ENCODE measurements at places on chromosomes 3 and 15.

DNA sequence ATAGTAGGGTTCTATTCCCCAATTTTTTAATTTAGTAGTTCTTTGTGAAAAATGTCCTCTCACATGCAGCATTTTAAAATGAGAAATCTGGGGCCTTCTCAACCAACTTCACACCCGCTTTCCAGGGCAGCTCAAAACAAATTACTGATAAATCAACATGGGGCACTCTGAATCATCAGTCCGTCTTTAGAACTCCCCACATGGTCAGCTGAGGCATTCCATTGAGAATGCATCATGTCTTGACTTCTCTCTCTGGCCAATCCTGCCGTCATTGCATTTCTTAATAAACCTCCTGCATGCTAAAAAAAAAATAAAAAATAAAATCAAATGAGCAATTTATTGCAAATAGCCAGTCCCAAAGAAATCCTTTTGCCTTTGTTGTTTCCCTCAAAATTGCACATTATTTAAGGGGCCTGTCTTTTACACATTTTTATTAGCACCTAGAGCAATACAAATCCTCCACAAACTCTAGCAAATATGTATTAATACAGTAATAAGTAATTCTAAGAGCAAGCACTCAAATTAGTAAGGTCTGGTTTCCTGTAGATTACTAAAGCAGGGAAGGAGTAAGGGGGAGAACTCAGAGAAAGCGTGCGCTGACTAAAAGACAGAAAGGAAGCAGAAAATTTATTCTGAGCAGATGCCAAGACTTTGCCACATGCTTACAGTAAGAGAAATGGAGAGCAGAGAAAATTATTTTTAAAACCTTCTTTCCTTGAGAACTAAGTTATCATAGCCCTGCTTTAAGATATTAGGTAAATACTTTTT, 175.7 kb downstream of the TNIK start:
- no peak overlapping the region for H3K4me3 ChIP-seq
- H3K27me3 ChIP-seq = no peaks in the 10 kb centered on the region
- peaks cover 40% of the 10 kb centered on the region for H3K4me1 ChIP-seq
- DNase-seq = no peak
- no peaks in the 10 kb centered on the region for H3K36me3 ChIP-seq

DNA sequence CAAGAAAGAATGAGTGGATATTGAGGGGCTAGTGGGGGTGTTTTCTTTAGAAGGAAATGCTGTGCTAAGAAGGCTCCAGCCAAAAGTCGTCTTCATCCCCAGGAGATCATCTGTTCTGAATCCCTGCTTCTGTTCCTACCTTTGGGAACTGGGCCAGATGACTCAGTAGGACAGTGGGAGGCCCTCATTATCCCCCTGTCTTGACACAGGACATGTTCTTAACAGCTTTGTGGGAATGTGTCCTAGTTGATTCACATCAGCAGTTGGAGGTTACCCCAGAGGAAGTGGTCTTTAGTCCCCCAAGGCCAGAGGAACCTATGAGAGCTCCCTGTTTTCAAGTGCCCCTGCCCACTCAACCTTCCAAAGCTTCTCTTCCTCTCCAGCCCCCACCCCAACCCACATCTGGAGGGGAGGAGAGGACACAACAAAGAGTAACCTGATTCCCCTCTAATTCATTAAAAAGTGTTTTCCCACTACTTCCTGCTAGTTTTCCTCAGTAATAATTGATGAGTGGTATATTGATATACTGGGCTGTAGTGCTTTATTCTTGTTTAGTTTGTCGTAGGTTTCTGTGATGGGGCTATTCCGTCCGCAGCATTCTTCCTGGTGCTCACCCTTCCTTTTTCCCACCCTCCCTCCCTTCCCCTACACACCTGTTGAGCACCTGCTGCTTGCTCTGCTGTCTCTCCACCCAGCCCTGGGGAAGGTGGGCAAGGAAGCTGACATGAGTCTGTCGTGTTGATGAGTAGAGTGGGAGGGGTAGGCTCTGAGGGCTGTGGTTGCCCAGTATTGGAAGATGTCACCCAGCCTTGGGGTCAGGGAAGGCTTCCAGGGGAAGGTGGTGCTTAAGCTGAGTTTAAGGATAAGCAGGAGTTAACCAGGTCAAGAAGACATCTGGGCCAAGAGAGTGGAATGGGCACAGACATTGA, 9.3 kb downstream of the PXYLP1 start:
- no peaks in the 10 kb centered on the region for H3K36me3 ChIP-seq
- no peaks in the 10 kb centered on the region for H3K27me3 ChIP-seq
- peaks cover 45% of the 10 kb centered on the region for H3K4me1 ChIP-seq
- no peak overlapping the region for H3K27ac ChIP-seq
- no peak for DNase-seq

DNA sequence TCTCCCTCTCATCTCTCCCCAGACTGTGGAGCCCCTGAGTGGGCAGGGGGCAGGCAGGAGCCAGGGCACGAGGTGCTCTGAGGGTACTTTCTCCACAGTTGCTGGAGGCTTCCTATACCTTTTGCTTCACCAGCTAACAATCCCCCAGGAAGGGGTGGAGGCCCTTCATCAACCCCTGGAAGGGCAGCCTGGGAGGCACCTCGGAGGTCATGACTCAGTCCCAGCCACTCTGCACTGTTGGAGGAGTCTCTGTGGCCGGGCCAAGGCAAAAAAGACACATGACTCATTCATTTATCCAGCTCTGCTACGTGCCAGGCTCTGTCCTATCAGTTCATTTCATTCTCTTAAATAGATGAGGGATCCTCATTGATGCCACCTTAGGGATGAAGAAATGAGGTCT, 15.6 kb upstream of the KY start:
- H3K27me3 ChIP-seq = no peaks in the 10 kb centered on the region
- DNase-seq = no peak

DNA sequence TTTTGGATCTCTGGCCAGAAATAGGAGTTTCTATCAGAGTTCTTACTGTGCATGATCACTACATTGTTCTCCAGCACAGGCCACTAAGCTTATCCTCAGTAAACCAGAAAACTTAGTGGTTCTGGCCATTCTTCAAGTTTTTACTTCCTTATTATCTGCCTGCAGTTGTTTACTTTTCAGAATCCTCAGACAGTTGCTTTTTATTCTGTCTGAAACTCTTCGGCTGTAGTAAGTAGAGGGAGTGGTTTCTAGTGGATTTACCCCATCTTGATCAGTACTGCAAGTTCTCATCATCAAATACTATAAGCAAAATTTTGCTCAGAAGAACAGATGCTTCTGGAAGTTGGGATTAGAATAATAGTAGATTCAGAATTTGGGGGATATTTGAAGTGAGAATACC, 193.0 kb upstream of the RARB start:
- H3K27me3 ChIP-seq = no peaks in the 10 kb centered on the region
- H3K27ac ChIP-seq = no peak overlapping the region

- no peak overlapping the region for H3K4me3 ChIP-seq
- H3K27ac ChIP-seq = no peak overlapping the region
- H3K4me1 ChIP-seq = no peaks in the 10 kb centered on the region
- H3K36me3 ChIP-seq = no peaks in the 10 kb centered on the region
- H3K27me3 ChIP-seq = peaks cover 2% of the 10 kb centered on the region
Observed at GRCh38 chr3:72013084-72013483, 228.1 kb upstream of the PROK2 start.

DNA sequence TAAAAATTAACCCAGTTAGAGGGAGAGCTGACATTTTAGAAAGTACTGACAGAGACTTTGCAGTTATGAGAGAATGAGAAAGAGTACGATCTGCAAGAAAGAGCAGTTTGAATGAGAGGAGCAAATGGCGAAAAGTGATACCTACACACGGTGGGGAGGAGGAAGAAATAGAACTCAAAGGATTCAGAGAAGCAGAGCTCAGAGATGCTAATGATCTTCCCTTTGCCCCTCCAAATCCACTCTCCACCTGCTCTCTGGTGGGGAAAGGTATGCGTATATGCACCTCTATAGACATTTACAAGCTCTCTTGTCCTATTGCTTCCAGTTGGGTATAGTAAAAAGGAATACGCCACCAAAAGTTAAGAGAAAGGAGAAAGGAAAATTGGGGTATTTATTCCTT, 123.3 kb upstream of the TTC14 start:
- H3K27ac ChIP-seq = no peak overlapping the region
- H3K27me3 ChIP-seq = no peaks in the 10 kb centered on the region
- H3K4me1 ChIP-seq = no peaks in the 10 kb centered on the region
- no peak overlapping the region for H3K4me3 ChIP-seq
- H3K36me3 ChIP-seq = no peaks in the 10 kb centered on the region
- DNase-seq = no peak

DNA sequence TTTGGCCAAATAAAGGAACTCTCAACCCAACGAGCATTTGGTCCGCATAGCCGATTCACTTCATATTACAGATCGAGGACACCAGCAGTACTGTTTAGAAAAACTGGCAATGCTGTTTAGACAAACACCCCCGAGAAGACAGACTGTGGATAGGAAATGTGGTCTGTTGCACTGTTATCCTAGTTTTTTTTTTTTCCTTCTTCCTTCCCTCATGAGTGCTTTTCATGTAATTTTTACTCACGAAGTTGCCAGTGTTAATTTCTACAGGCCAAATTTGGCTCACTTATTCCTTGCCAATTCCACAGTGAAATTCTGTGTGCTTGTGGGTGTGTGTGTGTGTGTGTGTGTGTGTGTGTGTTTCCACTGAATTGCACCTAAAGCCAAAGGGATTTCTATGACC, 165.7 kb downstream of the FOXP1 start:
- no peak for DNase-seq
- no peaks in the 10 kb centered on the region for H3K36me3 ChIP-seq
- H3K4me3 ChIP-seq = no peak overlapping the region
- H3K27me3 ChIP-seq = no peaks in the 10 kb centered on the region
- peaks cover 88% of the 10 kb centered on the region for H3K4me1 ChIP-seq

DNA sequence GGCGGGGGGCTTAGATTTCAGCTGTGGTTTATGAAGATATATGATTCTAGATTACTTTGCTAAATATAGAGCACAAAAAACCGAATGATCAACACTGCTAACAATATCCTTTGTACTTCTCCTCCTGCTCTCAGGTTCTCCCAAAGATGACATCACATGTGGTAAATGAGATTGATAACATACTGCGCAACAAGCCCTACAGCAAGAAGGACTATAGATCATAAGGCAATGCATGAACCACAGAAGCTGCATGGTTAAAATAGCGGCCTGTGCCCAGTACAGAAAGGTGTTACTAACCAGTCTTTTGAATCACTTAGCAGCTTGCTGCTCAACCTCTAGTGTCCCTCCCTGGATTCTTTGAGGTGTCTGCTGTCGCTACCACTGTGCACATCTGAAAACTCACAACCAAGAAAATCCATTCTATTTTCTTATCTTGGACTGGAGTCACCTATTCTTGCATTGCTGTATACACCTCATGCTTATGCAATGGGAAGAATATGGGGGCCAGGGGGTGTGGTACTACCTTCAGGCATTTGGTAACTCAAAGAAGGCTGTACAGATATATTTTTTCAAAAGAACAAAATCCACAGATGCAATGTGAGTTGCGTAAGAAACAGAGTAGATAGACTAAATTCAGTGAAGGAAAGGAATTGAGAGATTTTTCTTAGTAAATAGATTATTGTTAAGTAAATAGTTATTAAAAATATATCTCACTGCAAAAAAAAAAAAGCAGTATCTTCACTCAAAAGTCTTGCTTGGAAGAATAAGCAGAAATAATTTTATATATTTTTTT, 18.2 kb downstream of the SSR3 start:
- H3K27me3 ChIP-seq = no peaks in the 10 kb centered on the region
- H3K4me1 ChIP-seq = no peaks in the 10 kb centered on the region
- H3K36me3 ChIP-seq = peaks cover 12% of the 10 kb centered on the region
- no peak for DNase-seq
- H3K4me3 ChIP-seq = no peak overlapping the region

- no peak overlapping the region for H3K4me3 ChIP-seq
- H3K36me3 ChIP-seq = no peaks in the 10 kb centered on the region
- H3K27me3 ChIP-seq = no peaks in the 10 kb centered on the region
Observed at GRCh38 chr3:58874795-58875194, 175.0 kb downstream of the CFAP20DC start.

- H3K4me1 ChIP-seq = no peaks in the 10 kb centered on the region
- H3K27me3 ChIP-seq = no peaks in the 10 kb centered on the region
- no peak overlapping the region for H3K4me3 ChIP-seq
- H3K36me3 ChIP-seq = no peaks in the 10 kb centered on the region
- no peak overlapping the region for H3K27ac ChIP-seq
- no peak for DNase-seq
Observed at GRCh38 chr15:52069559-52069958, 43.0 kb downstream of the BCL2L10 start.

DNA sequence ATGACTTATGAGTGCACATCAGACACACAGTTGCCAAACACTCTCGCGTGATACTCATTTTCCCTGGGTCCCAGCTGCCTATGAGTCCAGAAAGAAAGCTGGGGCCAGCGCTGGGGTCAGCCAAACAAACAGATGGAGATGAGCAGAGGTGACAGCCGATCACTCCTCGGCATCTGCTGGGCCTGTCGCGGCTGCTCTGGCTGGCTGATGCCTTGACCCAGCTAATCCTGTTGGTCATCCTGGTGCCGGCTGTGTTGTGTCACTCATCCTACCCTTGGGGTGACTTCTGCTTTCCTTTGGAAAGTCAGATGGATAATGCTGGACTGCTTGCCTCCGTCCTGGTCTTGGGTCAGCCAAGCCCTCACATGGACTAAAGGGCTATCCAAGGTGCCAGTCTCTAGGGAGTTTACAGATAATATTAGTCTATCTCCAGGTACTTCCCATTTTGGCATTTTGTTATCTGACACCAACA, 105.3 kb upstream of the PDZRN3 start:
- no peak overlapping the region for H3K4me3 ChIP-seq
- DNase-seq = no peak
- no peaks in the 10 kb centered on the region for H3K36me3 ChIP-seq
- H3K27ac ChIP-seq = no peak overlapping the region
- no peaks in the 10 kb centered on the region for H3K27me3 ChIP-seq

GRCh38 chr3:88509582-88509981, 359.8 kb downstream of the C3orf38 start:
- no peak overlapping the region for H3K4me3 ChIP-seq
- DNase-seq = no peak
- no peaks in the 10 kb centered on the region for H3K4me1 ChIP-seq
- no peaks in the 10 kb centered on the region for H3K36me3 ChIP-seq
- no peaks in the 10 kb centered on the region for H3K27me3 ChIP-seq

DNA sequence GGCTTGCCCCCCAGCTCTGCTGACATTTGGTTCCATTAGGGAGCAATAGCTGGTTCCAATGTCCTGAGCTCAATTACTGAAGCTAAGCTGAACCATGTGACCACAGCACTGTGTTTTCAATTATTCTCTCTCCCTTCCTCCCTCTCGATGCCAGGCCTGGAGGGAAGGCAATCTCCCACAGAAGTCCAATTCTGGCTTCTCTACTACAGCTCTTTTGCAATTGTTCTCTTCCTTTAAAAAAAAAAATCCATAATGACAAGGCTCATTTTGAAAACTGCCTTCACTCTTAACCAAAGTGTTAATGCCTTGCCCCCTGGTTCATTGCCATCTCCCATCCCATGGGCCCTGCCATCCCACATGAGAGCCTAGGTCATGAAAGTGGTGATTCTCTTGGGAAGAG, 24.8 kb downstream of the IL16 start:
- H3K27ac ChIP-seq = no peak overlapping the region
- H3K27me3 ChIP-seq = no peaks in the 10 kb centered on the region
- no peaks in the 10 kb centered on the region for H3K36me3 ChIP-seq
- DNase-seq = no peak

- no peaks in the 10 kb centered on the region for H3K27me3 ChIP-seq
- no peaks in the 10 kb centered on the region for H3K4me1 ChIP-seq
- H3K36me3 ChIP-seq = no peaks in the 10 kb centered on the region
- H3K27ac ChIP-seq = no peak overlapping the region
Observed at GRCh38 chr3:64827019-64827418, 139.2 kb upstream of the ADAMTS9 start.
